ENCODE measurements at places on chromosomes 12 and 14.

DNA sequence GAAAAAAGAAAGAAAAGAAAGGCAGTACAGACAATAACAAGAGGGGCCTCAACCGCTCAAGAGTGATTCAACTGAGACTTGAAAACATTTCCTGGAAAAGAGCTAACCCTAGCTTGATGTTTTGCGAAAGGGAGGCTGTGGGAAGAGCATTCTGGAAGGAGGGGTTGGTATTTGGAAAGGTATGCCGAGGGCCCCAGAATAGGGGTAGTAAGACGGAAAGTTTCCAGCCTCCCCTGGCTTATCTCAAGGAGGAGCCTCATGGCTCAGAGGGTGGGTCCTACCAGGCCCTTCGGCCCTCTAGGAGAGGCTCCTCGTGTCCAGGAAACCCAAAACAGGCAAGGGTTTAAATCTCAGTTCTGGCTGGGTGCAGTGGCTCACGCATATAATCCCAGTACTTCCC is 8.4 kb downstream of the RNU4-2 start:
- no peak for DNase-seq

GRCh38 chr14:35366521-35366976 is 38.0 kb downstream of the NFKBIA start:
- no peak for DNase-seq

- no peak for DNase-seq
Observed at GRCh38 chr14:96246539-96246847, 9.5 kb upstream of the BDKRB1 start.

GRCh38 chr12:89977405-89978085 is 268.9 kb upstream of the ATP2B1 start:
- DNase-seq, result peak; percentile 7

GRCh38 chr14:61756135-61756534 is 6.1 kb upstream of the SNAPC1 start:
- DNase-seq, result no peak

DNA sequence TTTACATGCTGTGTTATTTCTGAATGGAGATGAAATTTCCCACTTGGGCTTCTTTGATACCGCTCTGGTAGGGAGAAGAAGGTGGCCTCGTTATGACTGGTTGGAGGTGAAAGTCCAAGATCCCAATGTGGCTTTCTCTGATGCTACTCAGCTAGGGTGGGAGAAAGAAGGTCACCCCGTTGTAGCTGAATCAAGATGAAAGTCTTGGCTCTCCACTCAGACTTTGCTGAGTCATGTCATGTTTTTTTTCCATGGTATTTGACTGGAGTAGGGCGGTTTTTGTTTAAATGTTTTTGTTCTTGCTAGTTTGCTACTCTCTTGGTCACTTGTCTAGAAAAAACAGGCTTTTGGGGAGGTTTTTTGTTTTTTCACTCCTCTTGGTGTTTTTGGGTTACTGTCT is 2.4 kb upstream of the PDE6H start:
- DNase-seq, result no peak

DNA sequence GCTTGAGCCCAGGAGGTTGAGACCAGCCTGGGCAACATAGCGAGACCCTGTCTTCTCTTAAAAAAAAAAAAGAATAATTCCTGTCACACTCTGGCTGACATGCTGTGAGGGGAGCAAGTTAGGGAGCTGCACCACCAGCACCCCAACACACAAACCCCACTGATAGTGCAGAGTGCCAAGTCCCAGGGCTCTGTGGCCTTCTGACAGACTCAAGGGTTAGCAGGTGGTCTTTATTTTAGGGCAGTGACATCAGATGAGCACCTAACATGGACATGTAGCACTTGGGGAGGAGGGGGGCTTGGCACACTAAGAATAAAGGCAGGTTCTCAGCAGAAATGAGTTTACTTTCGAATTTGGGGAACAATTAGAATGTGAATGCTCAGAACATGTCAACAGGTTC is 6.8 kb downstream of the USP5 start:
- no peak for DNase-seq

DNA sequence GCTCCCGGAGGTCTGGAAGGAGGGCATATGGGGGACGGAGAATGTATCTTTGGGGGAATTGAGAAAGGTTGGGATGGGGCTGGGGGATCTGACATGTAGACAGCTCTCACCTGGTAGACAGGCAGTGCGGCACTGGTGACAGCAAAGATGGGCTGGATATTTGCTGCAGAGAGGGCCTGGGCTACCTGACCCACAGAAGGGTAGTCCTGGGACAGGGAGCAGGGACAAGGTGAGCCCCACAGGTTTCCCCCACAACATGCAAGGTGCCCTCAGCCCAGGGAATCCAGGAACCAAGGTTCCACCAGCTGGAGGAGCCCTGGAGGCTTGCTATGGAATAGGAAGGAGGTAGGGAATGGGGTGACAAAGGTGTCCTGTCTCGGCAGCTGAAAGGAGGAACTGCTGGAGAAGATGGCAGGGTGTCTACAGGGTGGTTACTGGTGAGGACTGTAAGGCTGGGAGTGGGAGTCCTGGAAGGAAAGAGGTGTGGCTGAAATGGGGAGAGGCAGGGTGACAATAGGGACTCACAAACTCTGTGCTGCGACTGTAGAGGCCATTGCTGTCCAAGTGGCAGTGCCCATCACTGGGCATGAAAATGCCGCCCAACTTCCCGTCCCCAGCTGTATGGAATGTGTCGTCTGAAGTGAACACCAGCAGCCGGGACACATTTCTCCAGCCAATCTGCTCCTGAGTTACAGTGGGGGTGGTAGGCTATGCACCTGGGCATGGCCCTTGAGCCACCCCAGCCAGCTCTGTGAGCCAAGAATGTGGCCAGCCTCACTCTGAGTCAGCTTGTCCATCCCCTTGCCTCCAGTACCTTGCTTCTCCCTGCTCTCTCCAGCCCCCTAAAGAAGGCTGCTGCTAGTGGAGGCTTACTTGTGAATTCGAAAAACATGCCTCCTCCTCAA is 11.3 kb downstream of the ITGB7 start:
- DNase-seq, result no peak

DNA sequence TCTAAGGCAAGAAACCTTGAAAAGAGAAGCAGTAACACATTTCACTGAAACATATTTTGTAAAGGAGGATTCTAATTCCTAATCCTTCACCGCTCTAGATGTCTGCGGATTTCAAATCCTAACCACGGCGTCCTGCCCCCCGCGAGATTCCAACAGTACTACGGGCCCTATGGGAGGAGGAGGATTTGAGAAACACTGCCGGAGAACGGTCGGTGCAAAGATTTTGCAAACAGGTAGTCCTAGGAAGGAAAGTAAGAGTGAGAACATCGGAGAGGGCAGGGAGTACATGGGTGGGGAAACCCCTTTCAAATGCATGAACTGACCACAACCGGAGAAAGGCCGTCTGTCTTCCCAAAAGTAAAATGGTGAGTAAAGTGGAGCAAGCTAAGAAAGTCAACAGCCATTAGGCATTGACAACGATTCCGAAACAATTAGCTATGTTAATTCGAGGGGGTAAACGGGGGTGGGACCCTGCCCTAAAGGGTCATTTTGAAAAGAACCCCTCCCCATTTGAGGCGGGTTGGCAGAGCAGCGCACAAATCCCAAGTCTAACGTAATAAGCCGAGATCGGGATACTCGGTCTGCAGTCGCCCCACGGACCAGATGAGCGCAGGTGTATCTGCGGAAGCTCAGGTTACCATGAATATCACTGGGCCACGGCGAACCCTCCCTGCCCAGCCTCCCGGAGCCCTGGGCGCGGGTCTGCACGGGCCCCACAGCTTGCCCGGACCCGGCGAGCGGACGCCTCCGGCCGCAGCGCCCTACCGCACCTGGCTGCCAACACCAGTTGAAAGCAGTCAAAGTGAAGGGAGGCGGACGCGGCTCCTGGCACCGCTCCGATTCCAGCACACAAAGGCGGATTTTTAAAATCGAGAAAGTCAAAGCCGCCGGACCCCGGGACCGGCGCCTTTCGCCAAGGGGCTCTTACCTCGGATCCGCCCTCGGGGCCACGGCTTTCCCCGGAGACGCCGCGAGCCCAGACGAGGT is 662 bp downstream of the EPS8 start:
- peak; percentile 66 for DNase-seq

DNA sequence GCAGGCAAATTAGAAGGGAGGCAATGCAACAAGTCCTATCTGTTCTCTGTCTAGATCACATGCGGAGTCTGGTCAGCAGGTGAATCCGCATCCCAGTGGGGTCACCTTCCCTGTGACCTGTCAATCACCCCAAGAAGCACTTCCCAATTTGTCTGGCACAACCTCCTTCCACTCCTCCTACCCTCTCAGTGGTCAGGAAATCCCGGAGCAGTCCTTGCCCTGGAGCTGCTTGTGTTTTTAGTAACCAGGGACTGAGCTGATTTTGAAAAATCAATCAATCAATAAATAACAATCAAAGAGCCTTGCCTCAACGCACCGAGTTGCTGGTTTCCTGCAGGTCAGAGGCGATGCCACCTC is 572 bp upstream of the ACSS3 start:
- no peak for DNase-seq

DNA sequence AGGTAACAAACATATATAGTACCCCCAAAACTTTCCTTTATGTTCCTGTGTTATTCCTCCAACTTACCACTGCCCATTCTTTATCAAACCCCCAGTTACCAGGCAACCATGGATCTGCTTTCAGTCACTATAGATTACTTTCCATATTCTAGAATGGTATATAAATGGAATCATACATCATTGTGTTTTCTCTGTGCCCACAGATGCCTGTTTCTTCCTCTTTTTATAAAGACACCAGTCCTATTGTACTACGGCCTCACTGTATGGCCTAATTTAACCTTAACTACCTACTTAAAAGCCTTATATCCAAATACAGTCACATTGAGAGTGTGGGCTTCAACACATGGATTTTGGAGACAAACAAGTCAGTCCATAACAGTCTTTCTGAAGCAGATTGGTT is 2.6 kb downstream of the TAS2R14 start:
- no peak for DNase-seq

- DNase-seq, result no peak
Observed at GRCh38 chr14:77886010-77886409, 86.1 kb downstream of the ADCK1 start.

DNA sequence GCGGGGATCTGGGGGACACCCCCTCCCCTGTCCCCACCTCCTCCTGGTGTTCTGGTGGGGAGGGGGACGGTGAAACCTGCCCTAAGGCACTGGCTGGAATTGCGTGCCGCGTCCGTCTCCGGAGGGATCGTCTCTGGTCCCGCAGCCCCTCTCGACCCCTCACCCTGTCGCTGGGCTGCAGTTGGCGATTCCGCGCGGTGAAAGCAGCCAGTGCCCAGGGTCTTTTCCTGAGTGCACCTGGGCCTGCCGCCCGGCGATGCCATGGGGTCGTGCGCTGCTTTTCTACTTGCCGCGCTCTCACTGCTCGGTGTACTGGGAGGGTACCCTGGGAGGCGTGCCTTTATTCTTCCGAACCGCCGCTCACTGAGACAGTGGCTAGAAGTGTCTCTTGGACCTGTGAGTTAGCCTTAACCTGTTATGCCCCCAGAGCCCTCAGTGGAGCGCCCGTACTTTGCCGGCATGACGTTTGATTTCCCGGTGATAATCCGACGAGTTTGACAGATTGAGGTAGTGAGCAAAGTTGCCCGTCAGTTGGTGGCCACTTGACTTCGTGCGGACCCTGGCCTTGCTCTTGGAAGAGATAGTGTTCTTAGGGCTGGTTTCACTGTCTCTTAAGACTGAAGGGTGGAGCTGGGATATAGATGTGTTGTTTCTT is 788 bp downstream of the SFSWAP start:
- no peak for DNase-seq

GRCh38 chr14:69606258-69607184 is 4.9 kb upstream of the SUSD6 start:
- DNase-seq, result no peak

- peak; percentile 87 for DNase-seq
Observed at GRCh38 chr12:110170535-110171185, 46.5 kb downstream of the IFT81 start.

- no peak for DNase-seq
Observed at GRCh38 chr12:1488908-1489381, 105.4 kb downstream of the FBXL14 start.

DNA sequence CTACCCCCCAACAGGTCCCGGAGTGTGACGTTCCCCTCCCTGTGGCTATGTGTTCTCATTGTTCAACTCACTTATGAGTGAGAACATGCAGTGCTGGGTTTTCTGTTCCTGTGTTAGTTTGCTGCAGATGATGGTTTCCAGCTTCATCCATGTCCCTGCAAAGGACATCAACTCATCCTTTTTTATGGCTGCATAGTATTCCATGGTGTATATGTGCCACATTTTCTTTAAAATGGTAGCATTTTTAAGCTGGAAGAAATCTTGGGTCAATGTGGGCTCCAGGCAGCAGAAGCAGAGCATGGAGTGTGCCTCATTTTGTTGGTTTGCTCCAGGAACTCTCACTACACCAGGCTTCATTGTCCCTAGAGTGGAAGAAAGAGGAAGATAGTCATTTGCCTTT is 47.6 kb upstream of the ITPR2 start:
- no peak for DNase-seq

DNA sequence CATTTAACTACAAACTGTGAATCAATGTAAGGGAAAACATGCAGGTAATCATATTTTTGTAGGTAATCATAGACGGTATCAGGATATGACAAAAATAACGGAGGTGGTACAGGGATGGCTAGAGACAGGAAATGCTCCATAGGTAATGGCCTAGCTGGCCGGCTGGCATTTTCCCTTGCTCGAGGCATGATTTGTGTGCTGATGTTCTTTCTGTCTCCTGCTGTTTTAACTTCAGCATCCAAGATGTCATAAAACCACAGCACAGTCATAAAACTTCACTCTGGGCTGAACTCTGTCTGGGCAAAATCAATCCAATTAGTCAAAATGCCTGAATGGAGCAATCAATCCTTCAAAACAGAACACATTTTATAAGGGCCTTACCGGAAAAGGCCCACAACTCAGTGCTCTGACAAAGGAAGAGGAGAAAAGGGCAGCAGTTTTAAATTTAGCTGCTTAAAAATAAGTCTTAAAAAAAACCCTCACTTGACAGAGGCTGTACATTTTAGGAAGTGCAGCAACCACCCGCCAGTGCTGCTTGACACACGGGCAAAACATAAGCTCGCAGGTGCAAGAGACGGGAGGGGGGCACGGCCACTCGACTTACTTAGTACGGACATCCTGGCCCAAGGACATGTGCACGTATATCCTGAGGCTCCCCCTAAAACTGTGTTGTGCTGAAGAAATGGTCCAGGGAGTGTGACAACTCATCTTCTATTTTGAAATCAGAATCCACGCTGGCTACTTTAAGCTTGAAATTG is 40.5 kb upstream of the GPR68 start:
- no peak for DNase-seq

DNA sequence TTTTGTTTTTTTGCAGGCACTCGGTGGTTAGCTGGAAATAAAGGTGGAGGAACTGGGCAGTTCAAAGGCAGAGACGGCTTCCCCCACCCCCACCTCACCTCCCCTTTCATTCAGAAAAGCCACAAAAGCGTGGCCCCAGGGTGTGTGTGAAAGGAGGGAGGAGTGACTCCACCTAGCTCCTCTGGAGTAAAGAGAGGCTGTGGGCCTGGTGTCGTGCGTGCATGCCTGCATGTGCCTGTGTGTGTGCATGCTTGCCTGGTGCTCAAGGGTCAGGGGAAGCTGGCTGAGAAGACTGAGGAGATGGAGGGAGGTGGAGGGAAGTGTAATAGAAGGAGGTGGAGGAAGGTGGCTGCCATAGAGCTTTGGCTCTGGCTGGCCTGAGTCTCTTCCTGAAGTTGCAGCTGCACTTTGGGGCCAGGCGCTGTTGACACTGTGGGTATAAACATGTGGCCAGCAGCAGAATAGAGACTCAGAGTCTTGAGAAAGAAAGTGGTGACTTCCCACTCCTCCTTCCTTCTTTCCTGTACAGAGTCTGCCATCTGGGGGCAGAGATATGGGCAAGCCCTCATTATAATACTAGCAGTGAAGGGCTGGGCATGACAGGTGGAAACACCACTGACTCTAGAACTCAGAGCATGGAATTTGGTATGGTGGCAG is 36.9 kb upstream of the SINHCAF start:
- DNase-seq, result peak; percentile 33

GRCh38 chr12:116524311-116524710 is 34.9 kb upstream of the MAP1LC3B2 start:
- no peak for DNase-seq
